ENCODE measurements at places on chromosomes 2 and 18.

DNA sequence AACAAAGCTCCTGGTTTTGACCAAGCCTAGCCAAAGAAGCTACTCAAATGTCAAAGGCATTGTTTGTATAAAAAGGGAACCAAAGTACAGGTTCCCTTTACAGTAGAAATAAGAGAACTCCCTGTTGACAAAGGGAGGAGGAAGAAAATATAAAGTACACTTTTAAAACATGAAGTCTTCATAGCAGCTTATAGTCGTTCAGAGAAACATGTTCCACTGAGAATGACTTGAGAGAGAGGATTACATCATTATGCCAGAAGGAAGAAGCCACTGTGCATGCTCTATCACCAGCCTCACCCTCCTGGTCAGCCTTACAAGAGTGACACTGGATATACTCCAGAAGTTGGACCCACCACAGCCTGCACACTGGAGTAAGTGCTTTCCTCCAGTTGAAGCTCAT lies 2.5 kb upstream of the DHRS9 start:
- DNase-seq = no peak

DNA sequence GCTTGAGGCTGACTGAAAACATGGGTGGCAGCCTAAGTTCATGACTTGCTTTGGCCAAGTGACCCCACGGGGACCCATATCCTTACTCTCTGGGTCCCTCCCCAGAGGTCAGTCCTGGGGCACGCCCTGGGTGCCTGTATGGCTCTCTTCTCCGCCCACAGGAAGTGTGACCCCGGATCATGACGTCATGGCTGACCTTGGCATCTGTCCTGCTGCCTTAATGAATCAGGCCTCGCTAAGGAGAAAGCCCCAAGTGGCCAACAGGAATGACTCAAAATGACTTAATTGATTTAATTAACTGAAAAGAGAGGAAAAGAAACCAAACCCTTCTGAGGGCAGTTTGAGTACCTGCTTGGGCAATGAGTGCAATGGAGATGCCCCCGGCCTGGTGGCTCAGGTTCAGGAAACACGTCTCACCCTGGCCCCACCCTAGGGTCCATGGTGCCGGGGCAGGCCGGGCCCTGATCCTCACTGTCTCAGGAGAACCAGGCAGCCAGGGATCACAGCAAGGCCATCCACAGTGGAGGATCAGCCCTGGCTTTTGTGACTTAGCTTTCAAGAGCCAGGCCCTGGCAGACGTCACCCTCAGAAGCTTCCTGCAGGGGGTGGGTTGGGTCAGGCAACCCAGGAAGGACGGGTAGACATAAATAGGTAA lies 112.0 kb downstream of the CYP26B1 start:
- DNase-seq = no peak

- no peak for DNase-seq
Measured at GRCh38 chr2:226828191-226828590, 7.7 kb upstream of the RHBDD1 start.

- DNase-seq = no peak
Measured at GRCh38 chr2:191899410-191899809, 52.5 kb upstream of the CAVIN2 start.

DNA sequence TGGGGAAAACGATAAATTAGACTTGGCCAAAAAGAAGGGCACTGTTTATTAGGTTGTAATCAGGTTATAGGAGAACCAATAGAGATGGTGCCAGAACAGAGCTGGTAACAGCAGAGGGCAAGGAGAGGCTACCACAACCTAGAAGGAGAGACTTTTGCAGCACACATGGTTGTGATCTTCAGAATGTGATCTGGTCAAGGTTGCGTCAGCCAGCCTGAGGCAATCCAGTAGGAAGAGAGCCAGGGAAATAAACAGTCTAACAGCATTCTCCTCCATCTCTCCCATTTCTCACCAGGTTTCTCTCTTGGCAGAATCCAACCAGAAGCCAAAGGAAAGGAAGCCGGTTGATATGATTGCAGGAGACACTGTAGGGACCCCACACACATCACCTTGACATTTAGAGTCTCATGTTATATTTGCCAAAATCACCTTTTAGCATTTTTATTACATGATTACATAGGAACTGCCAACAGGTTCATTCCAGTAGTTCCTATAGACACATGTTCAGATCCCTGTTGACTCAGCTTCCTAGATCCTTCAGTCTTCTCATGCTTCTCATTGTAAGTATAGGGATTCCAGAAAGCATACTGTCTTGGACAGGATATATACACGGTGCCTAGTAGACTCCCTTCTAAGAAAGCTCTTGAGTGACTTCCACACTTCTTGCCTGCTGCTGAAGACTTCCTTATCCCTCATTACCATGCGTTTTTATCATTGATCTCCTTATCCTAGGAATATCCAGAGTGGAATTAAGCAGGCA lies 17.6 kb upstream of the SPATS2L start:
- no peak for DNase-seq

DNA sequence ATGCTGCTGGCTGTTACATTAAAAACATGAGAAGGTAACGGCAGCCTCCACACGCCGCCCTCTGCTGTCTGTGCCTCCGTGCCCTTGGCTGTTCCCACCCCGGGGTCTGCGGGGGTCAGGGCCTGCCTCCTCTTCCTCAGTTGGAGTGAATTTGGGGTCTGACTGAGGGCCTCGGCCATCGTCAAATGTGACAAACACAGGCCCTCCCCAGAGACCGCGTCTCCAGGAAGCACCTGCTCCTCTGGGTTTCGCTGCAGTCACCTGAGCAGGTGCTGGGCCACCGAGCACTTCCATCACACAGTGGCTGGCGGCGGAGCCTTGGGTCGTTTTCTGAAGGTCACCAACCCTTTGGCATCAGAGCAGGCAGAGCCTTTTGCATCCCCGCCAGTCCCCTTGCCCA lies 70.9 kb downstream of the NFATC1 start:
- no peak for DNase-seq

DNA sequence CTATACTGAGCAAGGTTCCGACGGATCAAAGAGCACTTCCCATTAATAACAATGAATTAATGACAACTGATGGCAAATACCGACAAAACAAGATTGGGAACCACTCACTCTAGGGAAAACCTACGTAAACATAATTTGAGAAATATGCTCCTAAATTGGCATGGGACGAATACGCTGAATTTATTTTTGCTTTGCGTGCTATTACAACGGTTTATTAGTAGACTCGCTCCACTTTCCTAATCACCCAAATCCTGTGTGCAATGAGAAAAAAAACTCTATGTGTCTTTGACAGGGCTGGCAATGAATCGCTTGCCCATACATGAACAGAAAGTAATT lies 536 bp upstream of the SLC25A12 start:
- DNase-seq = no peak

- DNase-seq = no peak
Measured at GRCh38 chr2:224716201-224716600, at the start of gene CCDC195. Gene CCDC195 (minus strand): TSS chr2:224716365. CDS start chr2:224716365, 0 bp downstream.

GRCh38 chr2:61670591-61671501 lies 132.7 kb upstream of the XPO1 start:
- no peak for DNase-seq

- peak; percentile 57 for DNase-seq
Measured at GRCh38 chr2:43184339-43184895, 42.0 kb downstream of the ZFP36L2 start.

DNA sequence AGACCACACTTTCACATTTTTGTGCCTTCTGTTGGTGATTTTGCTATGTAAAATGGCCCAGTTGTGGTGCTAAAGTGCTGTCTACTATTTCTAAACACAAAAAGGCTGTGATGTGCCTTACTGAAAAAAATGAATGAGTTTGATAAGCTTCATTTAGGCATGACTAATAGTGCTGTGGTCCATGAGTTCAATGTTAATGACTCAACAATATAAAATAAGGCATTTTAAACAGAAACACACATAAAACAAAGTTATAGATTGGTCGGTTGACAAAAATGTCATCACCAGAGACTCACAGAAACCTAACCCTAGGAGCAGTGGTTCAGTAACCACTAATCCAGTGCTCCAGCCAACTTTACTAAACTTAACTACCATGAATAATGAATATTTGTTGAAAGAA lies 160.0 kb downstream of the DNAH6 start:
- no peak for DNase-seq

GRCh38 chr2:170284205-170284604 lies 106.3 kb downstream of the MYO3B start:
- no peak for DNase-seq
